Iris pigment epithelial cell (primary cell): ENCODE measurements at places on chromosomes 6 and 20.

- no peak for DNase-seq
Measured at GRCh38 chr6:1724124-1724523, 114.4 kb downstream of the FOXC1 start.

GRCh38 chr20:12072221-12072953 is 154.7 kb downstream of the BTBD3 start:
- DNase-seq = peak; percentile 15

- DNase-seq = no peak
Measured at GRCh38 chr6:123263981-123264380, 267.9 kb downstream of the CLVS2 start.

DNA sequence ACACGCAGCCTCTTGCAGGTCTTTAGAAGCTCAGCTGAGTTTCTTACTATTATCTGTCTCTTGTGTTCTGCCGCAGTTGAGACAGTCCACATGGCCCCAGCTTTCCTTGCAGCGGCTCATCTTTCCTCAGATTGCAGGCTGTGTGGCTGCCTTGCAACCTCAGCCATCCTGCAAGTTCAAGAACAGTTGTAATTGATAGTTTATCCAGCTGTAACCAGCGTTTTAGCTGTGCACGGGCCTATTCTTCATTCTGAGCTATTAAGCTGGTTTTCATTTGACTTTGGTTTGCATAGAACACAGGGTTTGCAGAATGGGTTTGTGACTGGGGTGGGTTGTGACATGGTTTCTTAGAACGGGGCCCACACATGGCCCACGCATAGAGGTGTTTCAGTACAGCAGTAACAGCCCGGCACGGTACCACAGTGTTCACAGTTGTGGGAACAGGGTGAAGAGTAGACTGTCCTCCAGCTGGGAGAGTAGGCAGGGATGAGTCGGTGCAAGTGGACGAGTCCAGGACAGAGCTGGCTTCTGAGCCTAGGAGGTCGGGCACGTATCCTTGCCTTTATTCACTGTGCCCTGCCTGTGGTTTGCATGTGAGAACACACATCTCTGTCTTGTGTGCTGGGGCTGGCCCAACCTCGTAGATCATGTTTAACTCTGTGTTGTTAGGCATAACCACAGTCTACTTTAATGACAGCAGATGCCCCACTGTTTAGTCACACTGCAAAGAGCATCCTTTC is 89.2 kb downstream of the RPP40 start:
- DNase-seq = peak; percentile 37

DNA sequence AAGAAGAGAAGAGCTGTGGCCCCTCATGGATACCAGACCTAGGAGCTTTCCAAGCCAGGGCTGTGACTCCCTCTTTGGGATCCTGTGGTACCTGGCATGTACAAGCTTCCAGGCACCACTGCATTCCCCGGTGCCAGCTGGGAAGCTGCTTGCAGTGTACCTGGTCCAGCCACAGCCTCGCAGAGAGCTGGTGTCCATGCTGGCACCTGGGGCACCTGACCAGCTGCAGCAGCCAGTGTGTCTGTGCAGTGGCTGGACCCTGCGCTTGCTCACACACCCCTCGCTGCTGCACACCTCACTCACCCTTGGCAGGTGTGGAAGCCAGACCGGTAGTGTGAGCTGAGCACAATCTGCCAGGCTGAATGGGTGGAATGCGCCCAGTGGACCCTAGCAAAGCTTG is 190.9 kb upstream of the MAN1A1 start:
- DNase-seq = no peak

- DNase-seq = no peak
Measured at GRCh38 chr6:126232671-126233070, 107.2 kb upstream of the CENPW start.

- no peak for DNase-seq
Measured at GRCh38 chr6:130009146-130009545, 9.2 kb upstream of the L3MBTL3 start.

- DNase-seq = no peak
Measured at GRCh38 chr20:57308451-57309271, 20.9 kb upstream of the SPO11 start.

DNA sequence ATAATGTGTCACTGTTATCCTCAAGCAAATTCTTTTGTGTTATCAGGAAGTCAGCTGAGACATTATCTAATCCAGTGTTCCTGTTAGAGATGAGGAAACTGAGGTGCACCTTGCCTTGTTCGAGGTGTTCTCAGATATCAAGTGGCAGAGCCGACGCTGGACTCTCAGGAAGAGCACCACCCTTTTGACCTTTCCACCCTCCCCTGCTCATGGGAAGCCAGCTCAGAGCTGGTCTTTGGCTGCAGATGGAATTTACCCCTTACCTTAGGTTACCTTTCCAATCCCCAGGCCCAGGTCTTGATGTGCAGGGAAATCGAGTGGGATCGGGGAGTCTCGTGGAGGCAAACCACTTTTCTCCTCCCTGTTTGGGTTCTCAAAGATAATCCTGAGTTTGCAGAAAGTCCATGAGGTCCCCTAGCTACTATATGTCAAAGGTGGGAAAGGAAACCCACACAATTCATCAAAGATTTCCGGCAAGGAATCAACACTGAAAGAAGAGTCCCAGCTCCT is 62.9 kb upstream of the PIM1 start:
- DNase-seq = no peak

DNA sequence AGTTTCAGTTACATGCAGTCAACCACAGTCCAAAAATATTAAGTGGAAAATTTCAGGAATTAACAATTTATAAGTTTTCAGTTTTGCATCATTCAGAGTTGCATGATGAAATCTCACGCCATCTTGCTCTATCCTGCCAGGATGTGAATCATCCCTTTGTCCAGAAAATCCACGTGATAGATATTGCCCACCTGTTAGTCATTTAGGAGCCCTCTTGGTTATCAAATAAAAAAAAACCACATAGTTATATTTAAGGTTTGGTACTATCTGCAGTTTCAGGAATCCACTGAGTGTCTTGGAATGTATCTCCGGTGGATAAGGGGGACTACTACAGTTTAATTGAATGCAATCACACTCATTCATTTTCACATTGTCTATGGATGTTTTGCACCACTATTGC is 1249.0 kb upstream of the CITED2 start:
- peak; percentile 75 for DNase-seq

- no peak for DNase-seq
Measured at GRCh38 chr6:111339294-111339693, 143.7 kb downstream of the REV3L start.

GRCh38 chr20:50487397-50487796 is 22.8 kb upstream of the PTPN1 start:
- DNase-seq = no peak

DNA sequence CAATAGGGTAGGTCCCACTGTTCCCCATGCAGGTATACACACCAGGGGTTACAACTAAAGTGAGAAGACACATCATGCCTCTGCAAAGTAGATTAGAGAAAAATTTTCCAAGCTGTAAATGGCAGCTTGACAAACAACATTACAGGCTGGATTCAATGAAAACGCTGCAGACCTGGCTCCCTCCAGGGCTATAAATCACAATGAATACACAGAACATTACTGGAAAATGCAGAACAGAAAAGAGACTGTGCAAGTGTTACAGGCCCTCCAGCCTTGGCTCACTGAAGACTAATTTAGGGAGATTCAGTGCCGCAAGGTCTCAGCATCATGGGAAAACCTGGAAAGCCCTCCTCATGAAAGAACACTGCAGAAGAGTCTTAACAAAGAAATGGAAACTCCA is 207.8 kb downstream of the KHDC1L start:
- DNase-seq = no peak

- no peak for DNase-seq
Measured at GRCh38 chr20:34350095-34350494, 13.0 kb upstream of the ITCH start.

DNA sequence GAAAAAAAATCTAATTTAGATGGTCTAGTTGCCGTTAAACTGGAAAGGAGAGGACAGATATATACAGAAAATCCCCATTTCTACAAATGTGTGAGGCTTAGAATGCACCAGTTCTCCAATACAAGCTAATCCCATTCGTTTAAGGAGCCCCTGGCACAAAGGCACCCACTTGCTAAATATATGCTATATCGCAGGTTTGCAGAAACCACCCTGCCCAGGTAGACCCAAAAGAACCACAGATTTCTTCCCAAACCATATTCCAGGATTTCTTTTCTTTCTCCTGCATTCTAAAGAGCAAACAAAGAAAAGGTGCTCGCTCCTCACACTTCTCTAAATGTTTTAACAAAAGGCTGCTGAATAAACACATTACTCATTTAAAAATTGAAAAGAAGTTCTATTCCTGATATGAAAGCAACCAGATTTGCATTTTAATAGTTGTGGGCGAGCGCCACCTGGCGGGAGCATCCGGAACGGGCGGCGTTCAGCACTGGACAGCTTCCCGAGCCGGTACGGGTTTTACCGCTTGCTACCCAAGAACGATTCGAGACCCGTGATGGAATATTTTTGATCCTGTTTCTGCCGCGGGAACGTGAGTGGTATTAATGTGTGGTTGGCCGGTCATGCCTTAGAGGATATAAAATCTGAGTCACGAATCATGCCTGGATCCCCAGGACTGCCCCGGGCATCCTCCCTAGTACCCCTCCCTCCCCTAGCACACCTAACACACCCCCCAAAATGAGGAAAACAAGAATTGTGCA is 2.1 kb downstream of the PTPRT start:
- DNase-seq = peak; percentile 57
